Fibroblast of lung (primary cell): ENCODE measurements at places on chromosomes 12 and 14.
A peak's percentile ranks its signal among the peaks of the same experiment; 100 is the strongest.

GRCh38 chr12:93151079-93151762 lies 222.1 kb upstream of the EEA1 start:
- no peak for DNase-seq

DNA sequence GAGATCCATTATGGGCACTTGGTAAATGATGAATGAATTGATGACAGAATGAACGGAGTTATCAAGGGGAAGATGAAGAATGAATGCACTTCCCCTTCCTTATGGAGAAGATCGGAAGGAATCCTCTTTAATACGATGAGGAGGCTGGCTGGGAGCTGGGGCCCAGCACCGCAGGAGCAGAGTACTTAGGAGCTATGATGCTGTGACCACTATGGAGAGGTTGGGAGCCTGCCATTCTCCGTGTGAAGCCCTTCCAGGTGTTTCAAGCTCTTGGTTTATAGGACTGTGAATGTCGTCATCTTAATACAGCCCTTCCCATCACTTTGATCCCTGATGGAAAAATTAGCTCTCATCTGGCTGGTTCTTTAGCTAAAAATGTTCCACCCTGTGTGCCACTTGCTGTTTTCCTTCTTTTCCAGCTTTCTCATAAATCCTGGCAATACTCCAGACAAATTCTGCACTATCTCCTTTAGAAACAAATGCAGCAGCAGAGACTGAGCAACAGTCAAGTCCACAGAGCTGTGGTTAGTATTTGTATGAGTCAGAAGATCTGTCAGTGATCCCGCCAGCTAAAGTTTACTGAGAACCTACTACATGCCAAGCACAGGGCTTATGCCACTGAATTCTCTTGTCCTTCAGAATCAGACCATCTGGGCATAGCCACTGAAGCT lies 263.1 kb upstream of the CRY1 start:
- peak; percentile 92 for DNase-seq

- DNase-seq: no peak
Observed at GRCh38 chr12:103331643-103332042, 164.1 kb downstream of the C12orf42 start.

- DNase-seq: peak; percentile 83
Observed at GRCh38 chr12:108839018-108839889, 18.1 kb downstream of the SSH1 start.

DNA sequence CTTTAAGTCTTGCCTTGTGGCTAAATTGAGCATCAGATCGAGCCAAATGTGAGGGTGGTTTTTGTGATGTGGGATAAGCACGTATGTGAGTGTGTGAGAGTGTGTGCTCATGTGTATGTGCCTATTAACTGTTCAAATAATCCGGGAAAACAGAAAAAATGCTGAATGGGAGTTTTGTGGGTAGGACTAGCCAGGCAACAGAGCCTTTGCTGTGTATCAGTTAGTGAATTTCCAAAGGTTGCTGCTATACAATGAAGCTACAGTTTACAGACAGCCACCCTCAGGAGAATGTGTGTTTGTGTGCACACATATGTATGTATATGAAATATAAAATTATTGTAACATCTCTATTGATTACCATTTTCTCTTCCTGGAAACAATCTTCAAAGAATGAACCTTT lies 154.0 kb downstream of the SOX5 start:
- DNase-seq: no peak

- peak; percentile 37 for DNase-seq
Observed at GRCh38 chr12:27289414-27289813, 43.2 kb upstream of the BMAL2 start.

DNA sequence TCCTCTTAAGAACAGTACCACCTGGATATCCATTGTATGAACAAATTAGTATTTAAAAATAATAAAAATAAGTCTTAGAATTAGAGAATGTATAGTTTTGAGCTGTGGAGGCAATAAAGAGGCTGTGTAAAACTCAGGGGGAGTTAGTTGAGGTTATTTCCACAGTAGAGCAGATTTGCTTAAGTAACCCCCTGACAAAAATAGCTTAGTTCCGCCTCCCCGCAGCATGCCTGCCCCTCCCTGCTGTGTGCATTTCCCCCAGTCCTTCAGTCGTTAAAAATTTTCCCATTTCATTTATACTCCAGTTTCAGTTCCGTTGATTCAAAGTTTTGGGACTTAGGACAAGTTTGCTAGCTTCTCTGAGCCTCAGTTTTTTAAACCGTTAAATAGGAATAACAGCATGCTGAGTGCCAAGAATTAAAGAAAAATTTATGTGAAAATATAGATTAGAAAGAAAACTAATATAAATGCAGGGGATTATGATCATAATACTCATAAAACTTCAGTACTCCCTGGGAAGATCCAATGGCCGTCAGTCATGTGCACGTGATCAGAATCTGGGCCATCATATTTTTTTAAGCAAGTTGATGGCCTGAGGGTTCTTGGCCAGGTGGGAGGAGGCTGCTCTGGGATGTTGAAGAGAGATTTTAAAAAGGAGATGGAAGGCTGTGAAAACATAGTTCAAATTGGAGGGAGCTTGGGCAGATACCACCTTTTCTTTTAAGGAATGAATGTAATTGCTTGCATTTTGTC lies 14.5 kb upstream of the SLC38A2 start:
- peak; percentile 77 for DNase-seq

- peak; percentile 38 for DNase-seq
Observed at GRCh38 chr12:41663598-41664265, 475.6 kb downstream of the PDZRN4 start.

- no peak for DNase-seq
Observed at GRCh38 chr12:6883683-6884082, 10.6 kb upstream of the SPSB2 start.

- DNase-seq: no peak
Observed at GRCh38 chr12:89695830-89696229, 12.8 kb downstream of the ATP2B1 start.

DNA sequence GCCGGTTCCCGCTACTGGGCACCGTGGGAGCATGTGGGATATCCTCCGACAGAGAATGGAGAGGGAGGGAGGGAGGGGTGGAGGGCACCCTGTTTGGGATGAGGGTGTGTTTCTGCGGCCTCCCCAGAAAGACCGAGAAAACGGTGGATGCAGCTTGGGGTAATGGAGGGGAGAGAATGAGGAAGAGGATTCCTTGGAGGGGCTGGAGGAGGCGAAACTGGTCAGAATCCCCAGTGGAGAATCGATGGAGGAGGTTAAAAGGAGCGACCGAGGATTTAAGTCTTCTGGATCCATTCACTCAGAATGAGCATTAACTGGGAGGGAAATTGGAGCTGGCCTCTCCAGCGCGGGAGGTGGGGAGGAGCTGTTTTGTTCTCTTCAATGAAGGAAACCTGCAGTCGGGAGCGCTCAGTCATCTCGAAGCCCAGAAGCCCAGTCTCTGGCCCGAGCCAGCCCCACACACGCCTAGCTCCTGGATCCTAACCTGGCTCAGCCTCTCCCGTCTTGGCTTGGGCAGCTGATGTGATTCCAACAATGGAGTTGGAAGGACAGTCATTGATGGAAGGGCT lies 581 bp downstream of the ARG2 start:
- DNase-seq: no peak
